Activated B cell treated with CpG ODN at 0.5 μM for 24 hours (primary cell): ENCODE measurements at places on chromosomes 4 and X. TPM values are rescaled to one million over a fixed set of nuclear protein-coding genes. Genes with fewer than 3 reads are reported as not detected.

DNA sequence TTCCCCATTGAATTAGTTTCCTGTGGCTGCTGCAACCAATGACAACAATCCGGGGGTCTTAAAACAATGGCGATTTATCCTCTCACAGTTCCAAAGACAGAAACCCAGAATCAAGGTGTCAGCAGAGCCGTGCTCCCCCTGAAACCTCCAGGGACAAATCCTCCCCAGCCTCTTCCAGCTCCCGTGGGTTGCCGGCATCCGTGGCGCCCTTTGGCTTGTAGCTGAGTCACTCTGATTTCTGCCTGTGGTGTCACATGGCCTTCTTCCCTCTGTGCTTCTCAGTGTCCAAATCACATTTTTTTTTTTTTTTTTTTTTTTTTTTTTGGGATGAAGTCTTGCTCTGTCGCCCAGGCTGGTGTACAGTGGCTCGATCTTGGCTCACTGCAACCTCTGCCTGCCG, 64.5 kb upstream of the STX18 start:
- no peaks in the 10 kb centered on the region for H3K27me3 ChIP-seq
- H3K27ac ChIP-seq = no peak overlapping the region
- no peaks in the 10 kb centered on the region for H3K4me1 ChIP-seq

GRCh38 chr4:183242291-183242690, 77.8 kb downstream of the CLDN22 start:
- peaks cover 18% of the 10 kb centered on the region for H3K27me3 ChIP-seq
- no peak overlapping the region for H3K4me3 ChIP-seq
- H3K4me1 ChIP-seq = no peaks in the 10 kb centered on the region
- no peak for DNase-seq
- H3K36me3 ChIP-seq = no peaks in the 10 kb centered on the region

- no peak overlapping the region for H3K27ac ChIP-seq
- peaks cover 30% of the 10 kb centered on the region for H3K36me3 ChIP-seq
- H3K4me3 ChIP-seq = no peak overlapping the region
- H3K27me3 ChIP-seq = no peaks in the 10 kb centered on the region
- DNase-seq = no peak
These were observed 226.0 kb downstream of the RASL11B start for GRCh38 chr4:53088152-53088551.

- H3K36me3 ChIP-seq = no peaks in the 10 kb centered on the region
- peaks cover 3% of the 10 kb centered on the region for H3K4me1 ChIP-seq
- H3K27me3 ChIP-seq = no peaks in the 10 kb centered on the region
- no peak overlapping the region for H3K27ac ChIP-seq
- no peak overlapping the region for H3K4me3 ChIP-seq
- DNase-seq = no peak
These were observed 7.6 kb downstream of the SLC2A9 start for GRCh38 chr4:10013722-10014121.

GRCh38 chr4:174122705-174123104, 160.8 kb downstream of the FBXO8 start:
- H3K27ac ChIP-seq = no peak overlapping the region
- DNase-seq = no peak
- H3K4me1 ChIP-seq = peaks cover 4% of the 10 kb centered on the region
- H3K4me3 ChIP-seq = no peak overlapping the region
- no peaks in the 10 kb centered on the region for H3K36me3 ChIP-seq

Gene AMELX
- not detected in 2 replicates for total RNA-seq

- H3K27me3 ChIP-seq = no peaks in the 10 kb centered on the region
- H3K36me3 ChIP-seq = no peaks in the 10 kb centered on the region
- no peaks in the 10 kb centered on the region for H3K4me1 ChIP-seq
- H3K27ac ChIP-seq = no peak overlapping the region
- no peak for DNase-seq
These were observed 212.2 kb downstream of the HS3ST1 start for GRCh38 chr4:11216520-11216919.

GRCh38 chr4:117134386-117134785, 49.0 kb upstream of the TRAM1L1 start:
- H3K4me3 ChIP-seq = no peak overlapping the region
- no peaks in the 10 kb centered on the region for H3K4me1 ChIP-seq
- no peaks in the 10 kb centered on the region for H3K27me3 ChIP-seq
- DNase-seq = no peak
- H3K27ac ChIP-seq = no peak overlapping the region
